ENCODE measurements at places on chromosomes 4 and X. TPM values are rescaled to one million over a fixed set of nuclear protein-coding genes. Genes with fewer than 3 reads are reported as not detected.

Gene SLC9A7
- polyA plus RNA-seq = 2.0 TPM

Gene AKAP17A
- 15.4 TPM for polyA plus RNA-seq

Gene ASB5
- not detected for polyA plus RNA-seq

Gene TNMD
- not detected for polyA plus RNA-seq

Gene TMSB15A
- polyA plus RNA-seq = 0.92 TPM

Gene GIMD1
- polyA plus RNA-seq = not detected

Gene GPR119
- not detected for polyA plus RNA-seq

Gene SPANXA2
- not detected for polyA plus RNA-seq

Gene ZRSR2
- polyA plus RNA-seq = 15.7 TPM

Gene TRIM2
- polyA plus RNA-seq = not detected

Gene FRMD7
- not detected for polyA plus RNA-seq

Gene RNF175
- not detected for polyA plus RNA-seq

Gene GAGE2A
- polyA plus RNA-seq = not detected

Gene USP51
- 0.25 TPM for polyA plus RNA-seq

Gene LIN54
- 6.9 TPM for polyA plus RNA-seq

Gene DCAF12L2
- polyA plus RNA-seq = not detected

Gene RHOXF1
- not detected for polyA plus RNA-seq

Gene RNF212
- polyA plus RNA-seq = not detected

Gene SYTL5
- not detected for polyA plus RNA-seq

Gene EFNB1
- polyA plus RNA-seq = 5.6 TPM

Gene SLC26A1
- polyA plus RNA-seq = not detected

Gene TIGD4
- not detected for polyA plus RNA-seq

Data from immature natural killer cell (primary cell).